Activated CD4-positive, CD25-positive, alpha-beta regulatory T cell treated with anti-CD3 and anti-CD28 coated beads, Interleukin-2, amount 50 U/mL, for 16 hours (primary cell): ENCODE measurements at places on chromosomes 11 and 22.

- DNase-seq = no peak
Measured at GRCh38 chr22:42893371-42894150, 36.5 kb upstream of the ARFGAP3 start.

DNA sequence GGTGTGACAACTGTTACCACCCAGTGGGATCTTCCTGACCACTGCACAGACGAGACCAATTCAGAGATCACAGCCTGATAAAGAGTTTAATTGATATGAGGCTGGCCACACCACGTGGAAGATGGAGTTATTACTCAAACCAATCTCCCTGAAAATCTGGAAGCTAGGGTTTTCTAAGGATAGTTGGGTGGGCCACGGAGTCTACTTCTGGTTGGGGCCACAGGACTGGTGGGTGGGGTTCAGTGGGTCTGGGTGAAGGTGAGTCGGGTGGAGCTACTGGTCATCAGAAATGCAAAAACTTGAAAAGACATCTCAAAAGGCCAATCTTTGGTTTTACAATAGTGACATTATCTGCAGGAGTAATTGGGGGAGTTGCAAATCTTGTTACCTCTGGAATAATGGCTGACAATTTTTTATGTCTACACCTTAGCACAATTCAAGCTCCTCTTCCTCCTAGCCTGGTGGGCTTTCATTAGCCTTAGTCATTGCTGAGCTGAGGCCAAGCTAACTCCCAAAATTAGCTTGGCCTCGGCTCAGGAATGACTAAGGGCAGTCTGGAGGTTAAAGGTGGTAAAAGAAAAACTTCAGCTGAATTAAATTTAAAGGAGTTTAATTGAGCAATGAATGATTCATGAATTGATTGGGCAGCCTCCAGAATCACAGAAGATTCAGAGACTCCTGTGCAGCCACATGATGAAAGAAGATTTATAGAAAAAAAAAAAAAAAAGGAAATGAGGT lies 13.1 kb downstream of the C11orf96 start:
- no peak for DNase-seq

GRCh38 chr11:45444796-45445195 lies 158.7 kb upstream of the SYT13 start:
- DNase-seq = no peak

- no peak for DNase-seq
Measured at GRCh38 chr11:61851113-61851899, 23.2 kb downstream of the FADS2 start.

DNA sequence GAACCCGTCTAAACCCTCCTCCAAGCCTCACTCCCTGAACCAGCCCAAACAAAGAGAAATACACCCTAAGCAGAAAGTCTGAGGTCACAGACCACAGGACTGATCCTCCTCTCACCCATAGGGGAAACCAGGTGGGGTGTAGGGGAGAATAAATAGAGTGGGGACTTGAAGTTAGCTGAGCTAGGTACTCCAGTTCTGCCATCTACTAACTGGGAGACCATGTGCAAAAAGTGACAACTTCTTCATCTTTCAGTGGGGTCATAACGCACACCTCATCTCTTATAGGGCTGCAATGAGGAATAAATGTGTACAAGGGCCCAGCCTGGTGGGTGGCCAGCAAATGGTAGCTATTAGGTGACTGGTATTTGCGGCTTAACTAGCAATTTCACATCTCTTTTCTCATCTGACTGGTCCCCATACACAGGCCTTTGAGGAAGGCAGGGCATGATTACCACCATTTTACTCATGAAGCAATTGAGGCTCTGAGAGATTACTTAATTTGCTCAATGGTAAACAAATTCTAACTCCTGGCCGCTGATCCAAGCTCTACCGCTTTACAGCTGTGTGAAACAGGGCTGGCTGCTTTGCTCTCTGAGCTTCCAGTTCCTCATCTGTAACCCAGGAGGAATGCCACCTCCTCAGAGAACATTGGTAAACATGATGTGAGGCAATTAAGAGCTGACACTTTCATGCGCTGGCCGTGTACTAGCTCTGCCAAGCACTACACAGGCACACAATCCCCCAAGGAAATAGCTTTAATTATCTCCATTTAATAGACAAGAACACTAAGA lies 16.6 kb downstream of the TBC1D10A start:
- no peak for DNase-seq

DNA sequence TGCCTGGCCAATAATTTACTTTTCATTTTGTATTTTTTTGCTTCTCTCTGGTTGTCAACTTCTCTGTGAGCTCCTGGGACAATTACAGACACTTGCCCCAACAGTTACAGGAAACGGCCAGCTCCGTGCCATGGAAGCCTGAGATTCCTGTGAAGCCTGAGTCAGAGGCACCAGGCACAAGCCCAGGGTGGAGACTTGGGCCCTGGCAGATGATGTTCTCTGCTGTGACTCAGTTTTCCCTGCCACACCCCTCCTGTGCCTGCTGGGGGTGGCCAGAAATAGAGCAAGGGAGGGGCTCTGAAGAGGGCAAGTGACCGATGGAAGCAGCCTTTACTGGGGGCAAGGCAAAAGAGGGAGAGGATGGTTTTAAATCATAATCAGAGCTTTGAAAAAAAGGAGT lies 4.9 kb downstream of the ATP5MGL start:
- DNase-seq = no peak

- DNase-seq = no peak
Measured at GRCh38 chr11:128579798-128580504, 7.4 kb downstream of the ETS1 start.

- DNase-seq = no peak
Measured at GRCh38 chr11:59556917-59557348, 45.6 kb downstream of the OR4D9 start.

DNA sequence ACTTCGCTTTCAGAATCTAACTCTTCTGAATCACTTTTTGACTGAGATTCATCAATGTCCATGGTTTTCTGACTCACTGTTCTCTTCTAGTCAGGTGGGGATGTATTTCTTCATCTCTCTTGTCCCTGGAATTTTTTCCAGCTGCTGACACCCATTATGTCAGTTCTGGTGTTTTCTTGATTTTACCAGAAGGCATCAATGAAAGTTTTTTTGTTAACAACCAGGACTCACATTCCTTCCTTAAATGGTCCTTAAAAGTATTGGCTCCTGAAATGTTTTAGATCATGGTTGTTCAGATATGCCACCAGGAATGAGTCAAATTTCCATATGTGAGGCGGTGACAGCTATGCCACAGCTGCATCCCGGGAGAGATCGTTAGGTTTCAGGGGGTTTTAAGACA lies 12.9 kb downstream of the MICAL2 start:
- no peak for DNase-seq

DNA sequence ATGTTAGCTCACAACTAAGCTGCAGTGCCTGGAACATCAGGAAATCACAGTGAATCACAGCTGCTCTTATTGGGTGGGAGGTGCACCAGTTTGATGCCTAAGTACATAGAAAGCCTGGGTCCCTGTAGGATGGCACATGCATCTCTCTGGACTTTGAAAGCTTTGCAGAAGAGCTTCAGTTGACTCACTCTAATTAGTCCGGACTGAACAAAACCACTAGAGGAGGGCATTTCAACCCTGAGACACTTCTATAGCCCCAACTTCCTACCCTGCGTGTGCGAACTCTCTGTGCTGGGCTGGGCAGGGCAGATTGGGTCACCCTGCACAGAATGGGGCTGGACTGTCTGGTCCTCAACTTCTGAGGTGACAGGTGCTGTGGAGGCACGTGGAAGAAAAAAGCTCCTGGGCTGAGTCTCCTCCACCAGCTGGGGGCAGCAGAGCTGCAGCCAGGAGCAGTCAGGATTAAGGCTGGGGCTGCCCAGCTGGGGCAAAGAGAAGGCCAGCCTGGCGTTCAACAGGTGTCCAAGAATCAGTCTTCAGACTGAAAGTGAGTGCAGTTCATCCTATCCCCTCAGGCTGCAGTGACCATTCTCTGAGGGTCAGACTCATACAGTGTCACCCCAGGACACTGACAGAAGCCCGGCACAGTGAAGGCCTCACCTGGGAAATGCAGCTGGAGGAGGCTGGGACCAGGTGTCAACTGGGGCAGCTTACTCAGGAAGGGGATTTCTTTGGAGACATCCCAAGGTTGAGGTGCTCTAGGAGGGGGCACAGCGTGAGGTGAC lies 22.1 kb downstream of the GGTLC2 start:
- no peak for DNase-seq

- no peak for DNase-seq
Measured at GRCh38 chr11:75337195-75337654, 14.2 kb downstream of the ARRB1 start.

DNA sequence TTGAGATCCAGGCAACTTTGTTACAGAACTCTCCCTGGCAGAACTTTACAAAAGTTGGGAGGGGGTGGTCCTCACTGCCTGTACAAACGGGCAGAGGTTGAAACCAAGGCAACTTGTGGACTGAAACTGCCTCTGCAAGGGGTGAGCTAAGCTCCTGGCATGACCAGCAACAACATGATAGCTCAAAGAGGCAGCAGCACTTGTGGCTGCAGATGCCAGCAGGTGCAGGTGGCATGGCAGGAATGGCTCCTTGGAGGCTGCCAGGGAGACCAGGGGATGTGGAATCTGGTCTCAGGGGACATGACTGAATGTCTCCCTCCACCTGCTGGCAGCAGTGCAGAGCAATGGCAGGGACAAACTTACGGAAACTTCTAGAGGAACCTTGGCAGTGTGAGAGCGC lies 38.8 kb upstream of the PHF21A start:
- DNase-seq = no peak

DNA sequence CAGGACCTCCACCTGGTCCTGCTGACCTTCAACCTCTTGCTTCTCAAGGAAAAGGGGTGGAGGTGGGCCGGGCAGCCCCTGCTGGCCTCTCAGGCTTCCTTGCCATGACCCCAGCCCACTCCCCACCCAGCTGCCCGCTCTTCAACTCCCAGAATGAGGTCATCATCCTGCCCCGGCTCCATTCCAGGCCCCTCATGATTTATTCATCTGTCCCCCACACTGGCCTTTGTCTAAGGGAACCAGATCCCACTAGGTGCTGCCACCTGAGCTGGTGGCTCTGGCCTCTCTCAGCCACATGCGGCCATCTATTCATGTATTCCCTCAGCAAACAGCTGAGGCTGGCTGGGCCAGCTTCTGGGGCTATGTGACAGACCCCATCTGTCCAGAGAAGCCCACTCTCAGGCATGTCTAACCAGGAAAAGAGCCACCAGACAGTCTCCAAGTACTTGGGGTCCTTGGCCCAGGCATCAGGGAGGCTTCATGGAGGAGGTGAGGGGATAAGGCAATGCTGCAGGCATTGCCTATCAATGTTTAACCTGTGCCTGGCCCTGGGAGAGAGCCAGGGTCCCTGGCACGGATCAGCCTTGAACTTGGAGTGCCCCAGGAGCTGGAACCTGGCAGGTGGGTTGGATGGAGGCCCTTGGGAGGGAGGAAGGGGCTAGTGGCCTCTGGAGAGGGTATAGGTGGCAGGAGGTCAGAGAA lies 2.2 kb upstream of the CABP2 start:
- no peak for DNase-seq

GRCh38 chr11:102831489-102832440 lies 11.6 kb downstream of the MMP3 start:
- DNase-seq = no peak

DNA sequence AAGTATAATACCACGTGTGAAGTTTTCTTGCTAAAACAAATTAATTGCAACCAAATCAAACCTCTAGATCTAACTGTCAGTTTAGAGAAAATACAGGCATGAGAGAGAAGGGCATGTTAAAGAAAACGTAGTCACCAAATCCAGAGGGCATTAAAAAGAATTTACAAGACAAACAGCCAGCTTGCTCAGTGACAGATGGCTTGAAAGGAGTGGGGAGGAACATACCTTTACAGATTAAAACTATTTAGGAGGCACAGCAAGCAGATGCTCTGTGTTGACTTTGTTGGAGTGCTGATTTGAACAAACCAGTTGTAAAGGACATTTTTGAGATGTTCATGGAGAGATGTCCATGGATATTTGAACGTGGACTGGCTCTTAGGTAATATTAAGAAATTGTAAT lies 96.9 kb downstream of the ATXN10 start:
- DNase-seq = no peak

DNA sequence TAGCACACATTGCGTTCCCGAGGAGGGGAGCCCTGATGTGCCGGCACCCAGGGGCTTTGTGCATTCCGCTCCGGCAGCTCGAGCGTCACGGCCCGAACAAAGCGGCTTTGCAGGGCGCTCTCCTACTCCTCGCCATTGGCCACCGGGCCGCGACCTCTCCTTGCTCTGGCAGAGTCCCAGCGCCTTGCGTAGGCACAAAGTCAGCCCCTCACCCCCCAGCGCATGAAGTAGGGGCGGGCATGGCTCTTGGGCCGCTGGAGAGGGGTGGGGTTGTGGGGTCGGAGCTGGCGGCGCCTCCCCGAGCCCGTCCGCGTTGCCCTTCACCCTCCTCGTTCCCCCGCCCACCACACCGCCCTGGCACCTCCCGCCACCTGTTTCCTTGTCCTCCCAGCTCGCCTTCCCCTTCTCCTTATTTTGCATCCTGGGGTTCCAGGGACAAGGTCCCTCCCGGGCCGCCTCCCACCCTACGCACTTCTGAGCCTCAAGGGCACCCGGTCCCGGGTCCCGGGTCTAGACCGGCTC lies 753 bp upstream of the PPARA start:
- no peak for DNase-seq

- DNase-seq = no peak
Measured at GRCh38 chr11:61295596-61295926, 445 bp upstream of the VWCE start.

- DNase-seq = no peak
Measured at GRCh38 chr22:49357661-49358440, 469.8 kb downstream of the BRD1 start.

DNA sequence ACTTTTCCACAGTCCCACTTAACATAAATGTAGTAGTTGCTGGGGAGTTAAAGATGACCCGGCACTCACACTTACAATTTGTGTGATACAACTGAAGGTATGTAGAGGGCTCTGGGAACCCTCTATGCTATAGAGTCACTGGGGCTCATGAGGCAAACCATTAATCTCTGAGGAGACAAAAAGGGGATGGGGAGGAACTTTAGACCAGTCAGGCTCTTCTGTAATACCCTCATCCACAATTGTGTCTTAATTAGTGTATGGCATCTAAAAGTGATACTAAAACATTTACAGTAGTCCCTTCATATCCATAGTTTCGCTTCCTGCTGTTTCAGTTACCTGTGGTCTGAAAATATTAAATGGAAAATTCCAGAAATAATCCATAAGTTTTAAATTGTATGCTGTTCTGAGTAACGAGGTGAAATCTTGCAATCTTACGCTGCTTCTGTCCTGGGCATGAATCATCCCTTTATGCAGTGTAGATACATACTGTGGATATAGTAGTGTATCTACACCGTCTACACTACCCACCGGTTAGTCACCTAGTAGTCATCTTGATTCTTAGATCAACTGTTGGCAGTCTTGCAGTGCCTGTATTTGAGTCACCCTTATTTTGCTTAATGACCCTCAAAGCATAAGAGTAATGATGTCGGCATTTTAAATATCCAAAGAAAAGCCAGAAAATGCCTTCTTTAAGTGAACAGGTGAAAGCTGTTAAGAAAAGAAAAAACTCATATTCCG lies 12.2 kb downstream of the CBL start:
- no peak for DNase-seq

GRCh38 chr11:83371489-83371888 lies 85.3 kb upstream of the CCDC90B start:
- no peak for DNase-seq

- peak; percentile 58 for DNase-seq
Measured at GRCh38 chr22:30649430-30650007, 13.9 kb downstream of the SLC35E4 start.

GRCh38 chr22:24162436-24162835 lies 18.9 kb upstream of the SUSD2 start:
- no peak for DNase-seq
